ENCODE measurements at places on chromosomes 2 and 18.

- no peak for DNase-seq
Measured at GRCh38 chr2:8653485-8653884, 28.4 kb upstream of the ID2 start.

- no peak for DNase-seq
Measured at GRCh38 chr2:149090706-149091105, 52.2 kb downstream of the LYPD6B start.

DNA sequence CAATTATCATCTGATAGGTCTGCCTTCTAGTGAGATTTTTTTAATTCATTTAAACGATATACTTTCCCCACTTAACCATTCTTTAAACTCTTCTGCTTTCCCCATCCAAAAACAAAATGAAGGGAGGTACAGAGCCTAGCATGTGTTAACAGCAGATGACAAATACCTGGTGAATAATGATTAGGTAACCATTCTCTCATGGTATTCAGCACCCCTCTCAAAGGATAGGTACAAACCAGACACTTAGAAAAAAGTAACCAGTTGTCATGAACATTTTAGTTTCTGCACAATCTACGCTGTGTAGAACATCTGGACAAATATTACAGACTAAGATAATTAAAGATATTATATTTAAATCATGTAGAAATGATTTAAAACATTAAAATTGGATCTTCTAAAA is 56.3 kb downstream of the DNAH7 start:
- no peak for DNase-seq

- no peak for DNase-seq
Measured at GRCh38 chr2:68807821-68808266, 63.4 kb downstream of the BMP10 start.

GRCh38 chr2:235357881-235358280 is 136.0 kb upstream of the AGAP1 start:
- DNase-seq = no peak

GRCh38 chr2:101577173-101577572 is 102.3 kb upstream of the RFX8 start:
- DNase-seq = no peak

- DNase-seq = no peak
Measured at GRCh38 chr2:186599186-186599778, 9.4 kb downstream of the ITGAV start.

GRCh38 chr2:81068144-81068543 is 763.6 kb upstream of the LRRTM1 start:
- DNase-seq = no peak

DNA sequence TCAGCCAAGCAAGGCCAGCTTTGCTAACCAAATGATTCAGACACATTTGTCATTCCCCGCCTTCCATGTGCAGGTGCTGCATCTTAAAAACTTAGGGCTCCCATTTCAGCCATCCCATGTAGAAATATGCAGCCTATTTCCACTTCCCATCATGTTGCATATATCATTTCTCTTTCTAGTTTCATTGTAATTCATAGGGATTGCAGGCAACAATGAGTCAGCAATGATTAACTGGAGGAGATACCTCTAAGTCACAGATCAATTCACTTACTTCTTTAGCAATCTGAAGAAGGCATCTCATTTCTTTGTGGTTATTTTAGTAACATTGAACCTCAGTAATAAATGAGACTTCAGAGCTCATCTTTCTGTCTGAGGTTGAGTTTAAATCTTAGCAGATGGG is 276.1 kb upstream of the PKDCC start:
- DNase-seq = no peak

GRCh38 chr2:101991721-101992145 is at the start of gene IL1R2:
Gene IL1R2 (plus strand): TSS chr2:101991960. CDS start chr2:102008576, 16,616 bp downstream.
- DNase-seq = no peak

All from stimulated activated CD4-positive, alpha-beta T cell treated with anti-CD3 and anti-CD28 coated beads, Interleukin-2, amount 100 ng/mL, for 4 hours (primary cell).